Frontal cortex (tissue), 4 donors: ENCODE measurements at places on chromosomes 13 and 19. TPM values are rescaled to one million over a fixed set of nuclear protein-coding genes. Genes with fewer than 3 reads are reported as not detected.

GRCh38 chr19:49057636-49058234 is at the start of gene CGB7:
Gene CGB7 (minus strand): TSS chr19:49057749. CDS start chr19:49055375, 2,374 bp downstream.
- DNase-seq: peak; percentile 51

The PNMA8B gene
- 17.1 TPM for total RNA-seq

DNA sequence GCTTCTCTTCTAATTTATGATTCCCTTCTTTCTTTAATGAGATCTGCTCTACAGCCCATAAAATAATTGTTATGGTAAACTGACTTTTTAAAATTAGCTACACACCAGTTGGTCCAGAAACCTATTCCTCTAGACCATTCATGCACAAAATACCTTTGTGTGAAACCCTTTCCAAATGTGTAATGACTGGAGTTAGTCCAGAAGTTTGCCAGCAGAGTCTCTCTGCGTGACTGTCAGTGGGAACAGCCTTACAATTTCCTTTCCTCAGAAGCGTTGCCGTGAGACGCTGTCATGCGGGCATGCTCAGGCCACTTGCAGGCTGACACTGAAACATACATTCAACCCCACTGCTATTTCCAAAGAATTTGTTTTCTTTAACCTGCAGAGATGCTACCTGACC is 965.2 kb downstream of the PCDH9 start:
- DNase-seq: peak; percentile 9

The DOHH gene
- 11.8 TPM for total RNA-seq

GRCh38 chr13:66617786-66618185 is 612.4 kb downstream of the PCDH9 start:
- DNase-seq: no peak

DNA sequence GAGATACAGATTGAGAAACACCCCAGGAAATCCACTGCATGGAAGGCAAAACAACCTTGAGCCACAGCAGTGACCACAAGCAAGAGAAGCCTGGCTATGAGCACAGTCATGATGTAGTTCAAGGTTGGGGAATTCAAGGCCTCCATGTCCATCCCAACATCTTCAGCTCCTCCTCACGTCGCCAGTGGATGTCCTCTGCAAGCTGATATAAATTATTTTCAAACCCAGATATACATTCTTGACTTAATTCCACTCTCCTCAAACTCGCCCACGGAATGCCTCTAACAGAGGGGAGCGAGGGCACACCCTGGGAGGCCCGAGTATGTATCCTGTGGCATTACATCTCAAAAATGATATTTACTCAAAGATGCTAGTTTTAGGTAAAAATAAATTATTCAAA is 105.5 kb downstream of the SHISA2 start:
- no peak for DNase-seq

DNA sequence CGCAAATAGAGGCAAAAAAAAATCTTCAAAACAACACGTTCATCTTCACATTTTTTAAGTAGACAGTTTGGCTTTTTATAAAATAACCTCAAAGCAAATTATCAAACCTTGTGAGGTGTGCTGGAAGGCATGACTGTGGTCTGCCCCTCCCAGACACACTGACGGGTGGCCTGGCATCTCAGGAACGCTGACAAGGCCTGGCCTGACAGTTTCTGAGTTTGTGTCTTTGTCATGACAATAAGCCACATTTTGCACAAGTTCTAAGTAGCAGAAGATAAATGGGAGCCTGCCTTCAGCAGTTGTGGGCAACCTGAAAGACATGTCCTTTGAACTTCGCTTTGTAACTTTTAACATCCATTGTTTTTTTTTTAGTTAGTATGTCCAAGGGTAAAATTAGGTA is 38.5 kb downstream of the SOX21 start:
- no peak for DNase-seq

DNA sequence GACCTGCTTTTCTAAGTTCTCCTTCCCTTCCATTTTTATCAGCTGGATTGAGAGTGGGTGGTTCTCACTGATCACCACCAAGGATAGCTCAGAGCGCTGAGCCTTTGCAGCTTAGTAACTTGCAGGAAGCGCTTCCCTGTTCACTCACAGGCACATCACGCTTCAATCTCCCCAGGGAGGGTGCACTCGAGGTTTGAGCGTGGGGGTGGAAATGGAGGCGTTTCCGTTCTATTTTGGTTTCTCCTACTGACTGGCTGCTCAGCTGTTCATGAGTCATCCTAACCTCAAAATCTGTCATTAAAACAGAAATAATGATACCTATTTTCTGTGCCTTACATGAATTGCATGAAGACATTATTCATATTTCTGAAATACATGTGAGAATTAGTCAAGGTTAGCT is 292.1 kb downstream of the SPRY2 start:
- DNase-seq: peak; percentile 31

The ZNF578 gene
- 36.3 TPM for total RNA-seq

DNA sequence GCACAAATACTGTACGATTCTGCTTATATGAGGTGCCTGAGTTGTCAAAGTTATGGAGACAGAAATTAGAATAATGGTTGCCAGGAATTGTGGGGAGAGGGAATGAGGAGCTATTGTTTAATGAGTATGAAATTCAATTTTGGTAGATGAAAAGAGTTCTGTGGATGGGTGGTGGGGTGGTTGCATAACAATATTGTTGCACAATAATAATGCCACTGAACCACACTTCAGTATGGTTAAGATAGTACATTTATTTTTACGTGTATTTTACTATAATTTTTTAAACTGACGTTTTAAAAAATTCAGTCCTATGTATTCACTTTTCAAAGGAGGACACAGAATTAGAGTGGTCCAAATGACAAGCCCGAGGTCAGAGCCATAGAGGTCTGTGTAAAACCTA is 1.8 kb upstream of the OXGR1 start:
- no peak for DNase-seq
